ENCODE measurements at places on chromosomes 4 and X. TPM values are rescaled to one million over a fixed set of nuclear protein-coding genes. Genes with fewer than 3 reads are reported as not detected.

- peak; percentile 11 for ATAC-seq
Measured at GRCh38 chrX:40154853-40155588, 57.3 kb upstream of the BCOR start.

DNA sequence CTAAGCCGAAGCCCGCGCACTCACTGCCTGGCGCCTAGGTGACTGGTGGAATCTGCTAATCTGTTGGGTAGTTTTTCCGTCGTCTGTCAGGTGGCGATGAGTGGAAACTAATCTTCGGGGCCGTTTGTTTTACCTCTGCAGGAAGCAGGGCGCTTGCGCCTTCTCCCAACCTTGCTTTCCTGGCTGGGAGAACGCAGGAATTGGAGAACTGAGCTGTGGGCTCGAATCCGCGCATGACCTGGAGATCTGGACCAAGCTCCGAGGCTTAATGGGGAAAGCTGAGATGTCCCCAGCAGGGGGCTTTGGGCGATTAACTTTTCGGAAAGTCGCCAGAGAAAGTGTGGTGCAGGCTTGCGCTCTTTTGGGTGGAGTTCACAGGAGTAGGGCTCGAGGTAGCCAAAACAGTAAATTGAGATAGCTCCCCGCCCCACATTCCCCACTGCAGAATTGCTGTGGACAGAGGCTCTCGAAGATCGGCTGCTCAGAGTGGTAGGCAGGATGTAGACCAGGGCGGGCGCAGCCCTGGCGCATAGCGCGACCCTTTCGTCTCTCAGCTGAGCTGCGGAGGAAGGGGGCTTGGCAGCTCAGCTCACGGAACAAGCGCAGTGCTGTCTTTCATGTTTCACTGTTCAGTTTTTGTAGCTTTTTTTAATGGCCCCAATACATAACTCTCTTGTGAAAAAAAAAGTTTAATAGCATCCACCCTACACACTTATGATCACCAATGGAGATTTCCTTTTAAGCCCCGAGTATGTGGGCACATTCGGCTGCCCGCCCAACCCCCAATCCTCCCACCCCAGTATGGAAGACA lies 2.7 kb upstream of the FGF5 start:
- no peak for ATAC-seq

GRCh38 chr4:166308647-166309046 lies 435.6 kb downstream of the TLL1 start:
- no peak for ATAC-seq

- no peak for ATAC-seq
Measured at GRCh38 chr4:152352622-152353116, 183.2 kb downstream of the FBXW7 start.

- no peak for ATAC-seq
Measured at GRCh38 chrX:133414406-133415275, 648 bp downstream of the GPC4 start.

DNA sequence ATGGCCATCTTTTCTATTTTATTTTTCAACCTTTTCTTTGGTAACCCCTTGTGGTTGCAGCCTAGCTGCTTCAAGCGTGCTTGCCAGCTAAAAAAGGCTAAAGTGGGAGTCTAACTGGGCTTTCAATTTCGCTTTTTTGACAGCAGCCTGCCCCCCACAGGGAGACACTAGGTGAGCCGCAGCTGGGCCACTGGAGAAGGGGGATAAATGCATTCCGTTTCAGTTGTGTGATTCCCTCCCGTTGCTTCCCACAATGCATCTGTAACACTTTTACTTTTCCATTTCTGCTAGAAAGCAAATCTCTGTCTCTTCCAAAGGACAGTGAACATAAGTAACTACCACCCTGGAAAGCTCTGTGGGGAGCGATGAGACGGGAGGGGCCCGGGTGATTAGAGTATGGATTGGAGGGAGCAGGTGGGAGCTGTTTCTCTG lies 86.3 kb upstream of the RAPGEF2 start:
- ATAC-seq = no peak

- no peak for ATAC-seq
Measured at GRCh38 chrX:10597871-10598270, 22.5 kb downstream of the MID1 start.

DNA sequence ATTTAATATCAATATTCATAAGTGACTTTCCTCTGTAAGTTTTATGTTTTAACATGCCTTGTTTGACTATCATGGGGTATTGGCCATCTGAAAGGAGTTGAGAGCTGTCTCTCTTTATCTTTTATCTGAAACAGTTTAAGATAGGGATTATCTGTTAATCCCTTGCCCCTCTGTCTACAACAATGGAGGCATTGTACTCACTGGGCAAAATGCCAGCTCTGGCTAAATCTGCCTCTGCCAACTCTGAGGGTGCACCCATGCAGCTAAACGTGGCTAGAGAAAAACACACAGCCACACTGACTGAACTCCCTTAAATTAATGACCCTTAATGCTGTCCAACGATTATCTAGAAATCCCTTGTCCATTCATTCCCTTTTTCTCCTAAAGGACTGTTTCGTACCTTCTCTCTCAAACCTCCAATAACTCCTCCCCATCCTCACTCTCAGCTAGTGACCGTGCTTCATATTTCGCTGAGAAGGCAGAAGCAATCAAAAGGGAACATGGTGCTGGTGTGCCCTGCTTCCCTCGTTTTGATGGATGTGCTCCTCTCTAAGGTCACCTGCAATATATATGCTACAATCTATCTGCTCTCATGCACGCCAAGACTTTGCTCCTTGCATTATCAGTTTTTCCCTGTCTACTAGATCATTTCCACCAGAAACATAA lies 10.3 kb downstream of the PHKA2 start:
- ATAC-seq = no peak

- no peak for ATAC-seq
Measured at GRCh38 chr4:86970447-86971354, 35.9 kb downstream of the AFF1 start.

RNF150 gene
- 0.11 TPM for total RNA-seq

UGT2B11 gene
- total RNA-seq = not detected

WAS gene
- 102 TPM for total RNA-seq

COL4A6 gene
- total RNA-seq = not detected

MAGEB1 gene
- not detected for total RNA-seq

Data from activated T-helper 17 cell treated with anti-CD3 and anti-CD28 coated beads, Interleukin-2, amount 50 U/mL, for 72 hours (primary cell).